ENCODE measurements at places on chromosomes 3 and 15. TPM values are rescaled to one million over a fixed set of nuclear protein-coding genes. Genes with fewer than 3 reads are reported as not detected.

Gene PLIN1
- 0.46 TPM for polyA plus RNA-seq

Gene C3orf70
- not detected for polyA plus RNA-seq

Gene FOXB1
- not detected for polyA plus RNA-seq

Gene LMAN1L
- not detected for polyA plus RNA-seq

Gene EPHA6
- not detected for polyA plus RNA-seq

Gene C3orf18
- 14.2 TPM for polyA plus RNA-seq

Gene CTXND1
- not detected for polyA plus RNA-seq

Gene SSUH2
- not detected for polyA plus RNA-seq

Gene ENTPD3
- polyA plus RNA-seq: not detected

Gene STIMATE
- polyA plus RNA-seq: 9.0 TPM

Gene SMCO1
- not detected for polyA plus RNA-seq

Gene ITIH1
- not detected for polyA plus RNA-seq

Gene ITGA11
- polyA plus RNA-seq: not detected

Gene MKRN3
- 0.64 TPM for polyA plus RNA-seq

Gene TEX55
- polyA plus RNA-seq: not detected

Gene SCG5
- 0.23 TPM for polyA plus RNA-seq

Gene CCR3
- polyA plus RNA-seq: 0.60 TPM

Gene MYRIP
- not detected for polyA plus RNA-seq

Gene PLXNB1
- polyA plus RNA-seq: 0.48 TPM

Gene ZBTB47
- polyA plus RNA-seq: not detected

Gene ARGFX
- polyA plus RNA-seq: not detected

Gene HGD
- not detected for polyA plus RNA-seq

Gene PPP1R14D
- not detected for polyA plus RNA-seq

Gene FANCD2OS
- not detected for polyA plus RNA-seq

Gene SLC22A13
- not detected for polyA plus RNA-seq

Gene ZKSCAN7
- 0.65 TPM for polyA plus RNA-seq

Gene BLM
- polyA plus RNA-seq: 1.2 TPM

Gene SPG11
- polyA plus RNA-seq: 26.8 TPM

Gene TOMM70
- 16.2 TPM for polyA plus RNA-seq

Gene ANKRD34C
- not detected for polyA plus RNA-seq

Gene TMEM212
- not detected for polyA plus RNA-seq

Gene SNX33
- 1.6 TPM for polyA plus RNA-seq

Gene STAB1
- polyA plus RNA-seq: not detected

Gene GXYLT2
- polyA plus RNA-seq: not detected

Gene SLC28A2
- polyA plus RNA-seq: not detected

Gene ASB7
- polyA plus RNA-seq: 14.3 TPM

Gene GALK2
- 25.4 TPM for polyA plus RNA-seq

Gene TLR9
- polyA plus RNA-seq: not detected

Gene MAGI1
- not detected for polyA plus RNA-seq

Gene CLDN1
- not detected for polyA plus RNA-seq

Gene SENP2
- polyA plus RNA-seq: 20.2 TPM

Gene IL17RE
- 0.65 TPM for polyA plus RNA-seq
